ENCODE measurements at places on chromosomes 6 and 20.

DNA sequence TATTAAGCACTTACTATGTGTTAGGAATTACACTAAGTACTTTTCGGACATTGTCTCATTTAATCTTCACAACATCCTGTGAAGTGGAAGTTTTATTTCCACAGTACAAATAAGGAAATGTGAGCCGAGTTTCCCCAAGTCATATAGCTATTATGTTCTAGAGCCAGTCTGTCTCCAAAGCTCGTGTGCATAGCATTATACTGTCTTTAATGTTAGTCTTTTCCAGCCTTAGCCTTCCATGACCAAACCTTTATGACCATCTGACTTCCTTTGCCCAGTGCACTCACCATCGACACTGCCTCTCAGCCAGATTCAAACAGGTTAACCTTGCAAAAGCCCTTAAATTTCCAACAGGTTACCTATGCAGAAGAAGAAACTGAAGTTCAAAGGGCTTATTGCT, 55.7 kb downstream of the PKIB start:
- DNase-seq = no peak

- DNase-seq = no peak
Observed at GRCh38 chr6:3592371-3592941, 135.6 kb upstream of the SLC22A23 start.

DNA sequence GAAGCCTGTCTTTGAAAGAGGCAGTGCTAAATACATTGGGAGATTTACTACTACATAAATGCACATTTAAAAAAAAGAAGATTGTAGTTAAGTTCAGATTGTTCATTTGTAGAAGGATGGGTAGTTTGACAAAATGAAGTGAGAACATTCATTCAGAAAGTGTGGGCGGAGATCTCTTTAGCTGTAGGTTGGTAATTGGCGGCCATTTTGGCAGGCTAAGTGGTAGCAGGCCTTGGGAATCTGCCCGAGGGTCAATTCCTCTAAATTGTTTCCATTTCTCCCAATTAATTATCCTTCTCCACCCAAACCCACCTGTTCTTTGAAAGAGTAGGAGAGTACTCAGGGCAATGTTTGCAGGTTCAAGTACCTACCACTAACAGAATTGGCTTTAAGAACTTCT, 17.9 kb downstream of the SOX4 start:
- DNase-seq = no peak

DNA sequence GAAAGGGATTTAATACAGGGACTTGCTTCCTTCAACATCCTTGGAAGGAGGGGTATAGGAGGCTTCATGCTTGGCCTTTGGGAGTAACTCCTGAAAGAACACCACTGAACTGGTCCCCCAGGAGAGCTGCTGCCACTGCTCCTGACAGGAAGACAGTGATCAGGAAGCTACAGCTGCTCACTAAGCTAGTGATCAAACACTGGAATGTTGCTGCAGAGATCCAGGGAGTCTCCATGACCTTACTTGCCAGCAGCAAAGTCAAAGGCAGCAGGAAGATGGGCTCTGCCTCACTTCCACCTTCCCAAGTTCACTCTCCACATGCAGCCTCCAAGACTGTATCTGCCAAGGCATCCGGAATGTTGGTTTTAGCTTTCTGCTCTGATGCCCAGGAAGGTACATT, 31.8 kb downstream of the PIM1 start:
- DNase-seq = no peak

GRCh38 chr6:40550202-40551101, 36.7 kb downstream of the LRFN2 start:
- DNase-seq = no peak

GRCh38 chr6:70270287-70271005, 32.4 kb downstream of the COL9A1 start:
- no peak for DNase-seq

DNA sequence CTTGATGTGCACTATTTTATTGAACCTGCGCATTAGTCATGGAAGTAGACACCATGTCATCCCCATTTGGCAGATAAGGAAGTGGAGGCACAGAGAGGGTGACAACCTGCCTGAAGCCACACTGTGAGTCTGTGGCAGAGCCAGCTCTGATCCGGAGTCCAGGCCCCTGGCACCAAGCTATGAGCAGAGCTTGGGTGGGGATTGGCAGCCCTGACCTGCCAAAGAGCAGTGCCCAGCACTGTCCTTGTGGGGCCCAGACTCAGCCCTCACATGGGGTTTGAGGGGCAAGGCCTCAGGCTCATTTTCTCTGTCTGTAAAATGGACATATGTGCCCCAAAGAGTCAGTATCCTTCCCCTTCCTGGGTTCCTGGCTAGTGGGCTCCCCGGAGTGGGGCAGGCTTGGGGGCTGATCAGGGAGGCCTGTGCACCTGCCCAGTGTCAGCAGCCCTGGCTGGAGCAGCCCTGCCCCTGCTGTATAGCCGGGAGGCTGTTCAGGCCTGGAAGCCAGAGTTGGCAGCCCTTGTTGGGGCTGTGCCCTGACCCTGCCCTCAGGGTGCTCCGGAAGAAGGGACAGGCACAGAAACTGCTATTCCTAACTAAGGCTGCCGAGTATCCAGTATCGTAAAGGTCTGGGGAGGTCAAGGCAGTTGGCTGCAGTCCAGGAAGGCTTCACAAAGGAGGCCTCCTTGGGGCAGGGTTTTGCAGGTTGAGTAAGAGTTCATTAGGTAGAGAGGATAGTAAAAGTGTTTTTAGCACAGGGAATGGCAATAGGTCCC, 38.7 kb downstream of the TGM2 start:
- DNase-seq = no peak

- DNase-seq = no peak
Observed at GRCh38 chr20:63378626-63379025, 17.5 kb upstream of the CHRNA4 start.

DNA sequence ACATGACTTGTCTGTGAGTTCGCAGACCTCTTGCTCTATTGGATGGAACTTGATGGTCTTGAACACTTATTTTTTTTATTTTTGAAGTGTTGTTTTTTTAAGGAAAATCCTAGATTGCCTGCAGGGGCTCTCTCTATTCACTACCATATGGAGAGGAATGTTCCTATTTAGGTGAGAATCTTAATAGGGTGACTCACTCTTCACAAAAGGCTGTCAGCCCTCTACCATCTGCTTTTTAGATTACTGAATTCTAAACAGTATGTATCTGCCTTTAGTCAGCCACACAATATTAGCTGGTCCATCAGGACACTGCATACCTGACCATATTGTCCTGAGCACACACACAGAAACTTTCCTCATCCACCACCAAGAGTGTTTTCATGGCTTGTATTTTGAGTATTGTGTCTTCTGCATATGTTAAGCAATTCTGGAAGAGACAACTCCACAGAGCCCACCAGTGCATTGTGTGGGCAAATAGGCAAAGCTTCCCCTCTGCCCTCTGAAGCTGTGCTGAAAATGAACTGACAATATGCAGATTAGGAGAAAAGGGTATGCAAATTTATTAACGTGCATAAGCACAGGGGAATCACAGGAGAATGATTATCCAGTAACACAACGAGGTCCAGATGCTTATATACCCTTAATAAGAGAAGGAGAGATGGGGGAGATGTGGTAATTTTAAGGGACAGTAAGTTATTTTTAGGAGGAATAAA, 6.6 kb upstream of the BTBD9 start:
- no peak for DNase-seq

DNA sequence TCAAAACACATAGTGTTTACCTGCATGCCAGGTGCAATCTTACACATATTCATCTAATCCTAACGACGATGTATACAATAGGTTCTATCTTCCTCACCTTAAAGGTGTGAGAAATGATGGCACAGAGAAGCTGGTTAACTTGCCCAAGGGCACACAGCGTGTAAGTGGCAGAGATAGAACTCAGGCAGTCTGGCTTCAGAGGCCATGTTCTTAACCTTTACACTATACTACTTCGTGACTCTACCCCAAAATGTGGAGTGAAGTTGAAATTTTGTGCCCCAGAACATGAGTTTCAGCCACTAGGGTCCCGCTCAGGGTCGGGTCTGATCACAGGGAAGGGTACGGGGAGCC, 584 bp downstream of the VPS52 start:
- no peak for DNase-seq

GRCh38 chr20:58703765-58704371, 11.3 kb downstream of the NPEPL1 start:
- no peak for DNase-seq

DNA sequence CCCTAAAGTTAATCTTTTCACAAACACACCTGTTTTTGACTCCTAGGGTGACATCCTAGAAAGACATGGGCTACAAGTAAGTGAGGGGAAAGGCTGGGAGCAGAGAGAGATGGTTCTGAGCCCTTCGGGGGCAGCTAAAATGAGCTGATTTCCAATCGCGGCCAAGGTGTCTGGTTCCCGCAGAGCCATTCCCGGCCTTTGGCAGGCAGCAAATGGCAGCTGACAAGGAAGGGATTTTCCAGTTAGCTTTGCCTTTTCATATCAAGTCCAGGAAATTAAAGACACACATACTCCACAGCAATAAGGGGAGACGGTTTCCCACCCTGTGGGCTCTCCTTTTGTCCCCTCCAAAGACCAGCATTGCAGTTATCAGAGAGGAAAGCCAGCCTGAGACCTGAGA, 228.5 kb downstream of the ZMYND8 start:
- DNase-seq = no peak
